ENCODE measurements at places on chromosomes 1 and 21.

GRCh38 chr1:73854527-73854926, 343.4 kb downstream of the LRRIQ3 start:
- no peak for DNase-seq

- no peak for DNase-seq
These were observed 22.8 kb downstream of the MYOM3 start for GRCh38 chr1:24089027-24089742.

DNA sequence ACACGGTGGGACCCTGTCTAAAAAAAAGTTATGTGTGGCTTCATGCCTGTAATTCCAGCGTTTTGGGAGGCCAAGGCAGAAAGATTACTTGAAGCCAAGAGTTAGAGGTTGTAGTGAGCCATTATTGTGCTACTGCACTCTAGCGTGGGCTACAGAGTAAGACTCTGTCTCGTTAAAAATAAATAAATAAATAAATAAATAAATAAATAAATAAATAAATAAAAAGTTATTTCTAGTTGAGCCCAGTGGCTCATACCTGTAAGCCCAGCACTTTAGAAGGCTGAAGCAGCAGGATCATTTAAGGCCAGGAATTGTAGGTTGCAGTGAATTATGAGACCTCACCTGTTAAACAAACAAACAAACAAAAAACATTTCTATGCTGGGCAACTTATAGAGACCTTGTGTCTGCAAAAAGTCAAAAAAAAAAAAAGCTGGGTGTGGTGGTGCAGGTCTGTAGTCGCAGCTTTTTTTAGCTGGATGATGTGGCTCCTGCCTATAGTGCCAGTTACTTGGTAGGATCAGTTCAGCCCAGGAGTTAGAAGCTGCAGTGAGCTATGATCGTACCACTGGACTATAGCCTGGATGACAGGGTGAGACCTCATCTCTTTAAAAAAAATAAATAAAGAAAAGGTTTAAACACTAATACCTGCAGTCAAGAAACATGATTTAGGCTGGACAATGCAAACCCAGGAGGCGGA, 25.6 kb downstream of the GON4L start:
- no peak for DNase-seq

- no peak for DNase-seq
These were observed 48.9 kb downstream of the CAPN8 start for GRCh38 chr1:223616586-223616985.

- no peak for DNase-seq
These were observed 130.4 kb downstream of the ATP1B1 start for GRCh38 chr1:169236880-169237279.

Measured in RWPE1 (cell line).